Ovary (tissue), 10 donors: ENCODE measurements at places on chromosomes 4 and X. TPM values are rescaled to one million over a fixed set of nuclear protein-coding genes. Genes with fewer than 3 reads are reported as not detected.

Gene XG
- 0.98 TPM for polyA plus RNA-seq

Gene NOP14
- 18.3 TPM for polyA plus RNA-seq

Gene SMARCA5
- 21.2 TPM for polyA plus RNA-seq

Gene CT47A7
- polyA plus RNA-seq, result not detected

Gene STPG2
- 0.22 TPM for polyA plus RNA-seq

Gene H2AZ1
- 99.7 TPM for polyA plus RNA-seq

Gene PRSS12
- 1.2 TPM for polyA plus RNA-seq

Gene TMEM33
- polyA plus RNA-seq, result 8.8 TPM

Gene TRIM60
- not detected for polyA plus RNA-seq

DNA sequence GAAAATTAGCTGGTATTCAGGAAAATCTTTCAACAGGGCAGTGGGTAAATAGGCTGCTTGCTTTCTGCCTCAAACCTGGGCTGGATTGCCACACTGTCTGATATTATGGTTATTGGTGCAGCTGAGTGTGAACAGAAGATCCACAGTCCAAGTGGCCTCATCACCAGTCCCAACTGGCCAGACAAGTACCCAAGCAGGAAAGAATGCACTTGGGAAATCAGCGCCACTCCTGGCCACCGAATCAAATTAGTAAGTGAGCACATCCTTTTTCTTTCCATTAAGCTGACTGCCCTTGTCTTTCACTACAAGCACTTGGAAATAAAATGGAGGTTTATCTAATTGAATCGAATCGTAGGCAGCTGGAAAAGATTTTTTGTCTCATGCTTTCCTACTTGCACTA lies 204.7 kb downstream of the TLL1 start:
- no peak for DNase-seq
- H3K27me3 ChIP-seq, result no peaks in the 10 kb centered on the region
- H3K27ac ChIP-seq, result no peak overlapping the region
- H3K4me1 ChIP-seq, result no peaks in the 10 kb centered on the region

DNA sequence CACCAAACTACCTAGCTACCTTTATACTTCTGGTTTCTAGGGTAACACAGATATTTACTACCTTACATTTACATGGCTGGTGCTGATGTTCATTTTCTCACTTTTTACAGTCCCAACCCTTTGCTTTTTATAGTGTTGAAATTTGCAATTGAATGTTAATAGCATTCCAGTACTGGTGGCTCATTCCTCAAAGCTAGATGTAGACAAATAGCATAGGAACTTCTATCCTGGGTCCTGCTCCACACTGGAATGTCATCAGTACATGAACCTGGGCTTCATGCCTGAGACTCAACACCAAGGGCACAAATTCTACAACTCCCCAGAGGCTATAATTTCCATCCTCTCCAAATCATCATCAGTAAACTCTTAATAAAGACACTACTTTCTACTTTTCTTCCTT lies 10.3 kb upstream of the TRMT2B start:
- no peak for DNase-seq
- no peaks in the 10 kb centered on the region for H3K27me3 ChIP-seq
- no peak overlapping the region for H3K27ac ChIP-seq
- H3K36me3 ChIP-seq, result no peaks in the 10 kb centered on the region
- no peaks in the 10 kb centered on the region for H3K4me1 ChIP-seq

DNA sequence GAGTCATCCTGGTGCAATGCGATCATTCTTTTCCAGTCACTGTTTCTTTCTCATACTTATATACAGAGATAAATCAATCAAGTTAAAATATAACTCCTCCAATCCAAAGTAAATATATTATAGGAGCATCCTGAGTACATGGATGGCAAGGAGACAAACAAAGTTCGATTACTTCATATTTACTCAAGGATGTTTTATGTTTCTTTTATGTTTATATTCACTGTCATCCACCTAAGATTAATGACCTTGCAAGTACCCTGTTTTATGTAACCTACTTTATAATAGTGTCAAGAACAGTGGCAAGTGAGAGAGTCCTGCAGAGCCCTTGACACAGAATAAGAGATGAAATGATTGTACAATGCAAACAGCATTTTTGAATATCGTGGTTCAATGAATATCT lies at the start of gene UGT2B11:
Gene UGT2B11, minus strand, starts transcription at position 33 of the 400 bp plus-strand sequence. Its CDS starts 26 bp downstream, at position 7.
- H3K27ac ChIP-seq, result no peak within 1 kb of the TSS
- no peak within 1 kb of the TSS for H3K4me3 ChIP-seq
- no peaks in the 10 kb centered on the region for H3K4me1 ChIP-seq
- H3K36me3 ChIP-seq, result no peaks in the 10 kb centered on the region

- H3K36me3 ChIP-seq, result no peaks in the 10 kb centered on the region
- no peak overlapping the region for H3K27ac ChIP-seq
- no peaks in the 10 kb centered on the region for H3K4me1 ChIP-seq
- H3K27me3 ChIP-seq, result no peaks in the 10 kb centered on the region
- no peak for DNase-seq
Measured at GRCh38 chr4:99447513-99447912, 12.4 kb upstream of the ADH7 start.

GRCh38 chr4:159677521-159677920 lies 574.6 kb downstream of the RAPGEF2 start:
- no peaks in the 10 kb centered on the region for H3K4me1 ChIP-seq
- no peaks in the 10 kb centered on the region for H3K27me3 ChIP-seq
- no peak overlapping the region for H3K4me3 ChIP-seq
- no peak overlapping the region for H3K27ac ChIP-seq

DNA sequence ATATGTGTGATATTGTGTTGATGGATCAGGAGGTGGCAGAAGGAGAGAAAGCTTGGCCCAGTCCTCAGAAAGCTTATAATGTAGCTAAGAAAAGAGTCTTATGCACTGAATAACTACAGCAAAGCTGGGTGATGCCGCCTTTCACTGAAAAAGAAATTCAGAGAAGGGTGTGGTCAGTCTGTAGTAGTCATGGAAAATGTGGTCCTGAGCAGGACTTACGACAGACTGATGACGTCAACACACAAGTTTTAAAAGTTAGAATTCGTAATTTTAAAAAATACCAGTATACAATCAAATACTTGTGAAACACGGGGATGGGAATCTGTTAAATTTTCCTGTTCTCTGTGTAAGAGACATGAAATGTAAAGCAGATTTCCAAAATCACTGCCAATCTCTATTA lies 87.0 kb upstream of the RAPGEF2 start:
- H3K27me3 ChIP-seq, result no peaks in the 10 kb centered on the region
- no peak for DNase-seq
- no peak overlapping the region for H3K27ac ChIP-seq
- no peaks in the 10 kb centered on the region for H3K4me1 ChIP-seq

DNA sequence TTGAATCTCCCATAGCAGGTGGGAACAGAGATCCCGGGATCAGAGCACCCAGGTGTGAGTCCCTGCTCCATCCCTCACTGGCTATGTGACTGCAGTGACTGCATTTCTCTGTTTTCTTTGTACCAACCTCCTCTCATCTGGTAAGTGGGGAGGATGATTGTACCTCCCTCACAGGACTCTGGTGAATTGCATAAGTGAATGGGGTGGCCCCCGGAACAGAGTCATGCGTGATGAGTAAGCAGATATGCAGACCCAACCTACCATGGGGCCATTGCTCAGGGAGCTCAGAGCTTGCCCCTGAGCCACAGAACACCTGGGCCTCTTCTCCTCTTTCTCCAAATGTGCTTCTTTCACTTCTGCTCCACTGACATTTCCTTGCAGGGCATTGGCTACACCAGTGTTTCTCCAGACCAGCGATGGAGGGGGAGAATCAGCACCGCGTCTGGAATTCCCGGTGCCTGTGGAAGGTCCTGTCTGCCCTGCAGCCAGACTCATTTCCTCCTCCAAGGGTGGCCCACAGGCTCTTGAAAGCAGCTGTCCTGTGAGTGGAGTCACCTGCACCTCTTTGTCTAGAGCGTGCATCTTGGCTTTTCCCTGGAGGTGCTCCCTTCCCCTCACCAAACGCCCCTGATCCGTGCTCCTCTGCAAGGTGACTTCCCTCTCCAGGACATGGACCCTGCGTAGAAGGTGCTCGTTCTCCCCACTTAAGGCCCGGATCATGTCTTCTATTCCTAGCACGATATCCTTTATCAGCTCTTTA lies 30.0 kb downstream of the C4orf50 start:
- no peaks in the 10 kb centered on the region for H3K27me3 ChIP-seq
- DNase-seq, result peak; percentile 13
- no peaks in the 10 kb centered on the region for H3K4me1 ChIP-seq
- no peaks in the 10 kb centered on the region for H3K36me3 ChIP-seq

DNA sequence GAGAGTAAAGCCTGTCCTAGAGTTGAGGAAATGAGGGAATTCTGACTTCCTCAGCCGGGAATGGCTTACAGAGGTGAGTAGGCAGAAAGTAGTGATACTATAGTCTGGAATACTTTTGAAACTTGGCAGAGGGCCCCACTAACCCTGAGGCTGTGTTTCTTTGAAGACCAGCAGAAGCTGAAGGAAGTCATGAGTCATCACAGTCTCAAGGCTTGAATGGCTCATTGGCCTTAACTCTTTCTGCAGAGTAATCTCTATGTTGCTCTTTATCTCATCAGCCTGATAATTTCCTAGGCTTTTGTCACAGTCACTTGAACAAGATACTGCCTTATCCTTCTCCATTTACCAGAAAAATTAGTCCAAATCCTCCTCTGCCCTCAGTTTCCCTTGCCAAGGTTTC lies 80.8 kb downstream of the ANKRD50 start:
- H3K4me1 ChIP-seq, result no peaks in the 10 kb centered on the region
- no peaks in the 10 kb centered on the region for H3K36me3 ChIP-seq
- H3K4me3 ChIP-seq, result no peak overlapping the region
- H3K27me3 ChIP-seq, result no peaks in the 10 kb centered on the region

GRCh38 chrX:132409780-132410556 lies 78.9 kb downstream of the MBNL3 start:
- no peak overlapping the region for H3K27ac ChIP-seq
- no peak for DNase-seq
- H3K4me1 ChIP-seq, result no peaks in the 10 kb centered on the region
- no peaks in the 10 kb centered on the region for H3K36me3 ChIP-seq
- no peaks in the 10 kb centered on the region for H3K27me3 ChIP-seq

GRCh38 chrX:129462707-129463106 lies 60.6 kb downstream of the SMARCA1 start:
- no peaks in the 10 kb centered on the region for H3K4me1 ChIP-seq
- no peak overlapping the region for H3K27ac ChIP-seq
- H3K36me3 ChIP-seq, result no peaks in the 10 kb centered on the region
- DNase-seq, result no peak
- no peaks in the 10 kb centered on the region for H3K27me3 ChIP-seq

DNA sequence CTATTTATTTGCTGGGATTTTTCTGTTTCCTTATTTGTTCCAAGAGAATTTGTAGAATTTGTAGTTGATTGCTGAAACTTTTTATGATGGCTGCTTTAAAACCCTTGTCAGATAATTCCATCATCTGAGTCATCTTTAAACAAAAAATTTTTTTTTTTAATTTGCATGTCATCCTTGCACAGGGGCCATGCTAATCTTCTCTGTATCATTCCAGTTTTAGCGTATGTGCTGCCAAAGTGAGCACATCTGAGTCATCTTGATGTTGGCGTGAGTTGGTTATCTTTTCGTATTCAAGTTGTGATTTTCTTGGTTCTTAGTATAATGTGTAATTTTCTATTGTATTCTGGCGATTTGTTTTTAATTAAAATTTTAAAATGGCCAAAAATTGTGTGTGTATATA lies 18.7 kb upstream of the ZNF157 start:
- no peak for DNase-seq
- H3K27ac ChIP-seq, result no peak overlapping the region
- no peak overlapping the region for H3K4me3 ChIP-seq
- no peaks in the 10 kb centered on the region for H3K36me3 ChIP-seq
- no peaks in the 10 kb centered on the region for H3K4me1 ChIP-seq
- H3K27me3 ChIP-seq, result no peaks in the 10 kb centered on the region

DNA sequence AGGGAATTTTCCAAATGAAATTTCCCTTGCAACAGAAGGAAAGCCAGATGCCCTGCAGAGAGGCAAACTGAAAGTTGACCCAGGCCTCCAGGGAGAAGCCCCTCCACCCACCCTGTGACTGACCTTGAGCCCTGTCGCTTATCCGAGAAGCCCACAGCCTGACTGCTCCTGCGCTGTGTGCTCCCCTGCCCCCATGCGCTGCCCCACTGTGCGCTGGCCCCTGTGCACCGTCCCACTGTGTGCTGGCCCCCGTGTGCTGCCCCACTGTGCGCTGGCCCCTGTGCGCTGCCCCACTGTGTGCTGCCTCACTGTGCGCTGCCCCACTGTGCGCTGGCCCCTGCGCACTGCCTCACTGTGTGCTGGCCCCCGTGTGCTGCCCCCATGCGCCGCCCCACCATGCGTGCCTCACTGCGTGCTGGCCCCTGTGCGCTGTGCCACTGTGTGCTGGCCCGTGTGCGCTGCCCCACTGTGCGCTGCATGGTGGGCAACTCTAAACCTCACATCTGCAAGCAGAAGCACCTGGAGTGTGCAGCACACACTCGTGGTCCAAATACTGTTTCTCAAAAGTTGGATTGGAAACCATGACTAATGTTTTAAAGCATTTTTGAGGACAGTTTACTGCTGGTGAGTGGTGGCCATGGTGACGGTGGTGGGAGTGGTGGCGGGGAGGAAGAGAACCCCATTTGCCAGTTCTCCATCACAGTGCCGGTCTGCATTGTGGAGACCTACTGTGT lies 8.3 kb upstream of the GRPEL1 start:
- DNase-seq, result no peak
- no peaks in the 10 kb centered on the region for H3K4me1 ChIP-seq
- H3K27ac ChIP-seq, result no peak overlapping the region
- no peaks in the 10 kb centered on the region for H3K36me3 ChIP-seq

- no peak overlapping the region for H3K27ac ChIP-seq
- H3K4me3 ChIP-seq, result no peak overlapping the region
Measured at GRCh38 chr4:104941661-104942062, 205.0 kb upstream of the TET2 start.

DNA sequence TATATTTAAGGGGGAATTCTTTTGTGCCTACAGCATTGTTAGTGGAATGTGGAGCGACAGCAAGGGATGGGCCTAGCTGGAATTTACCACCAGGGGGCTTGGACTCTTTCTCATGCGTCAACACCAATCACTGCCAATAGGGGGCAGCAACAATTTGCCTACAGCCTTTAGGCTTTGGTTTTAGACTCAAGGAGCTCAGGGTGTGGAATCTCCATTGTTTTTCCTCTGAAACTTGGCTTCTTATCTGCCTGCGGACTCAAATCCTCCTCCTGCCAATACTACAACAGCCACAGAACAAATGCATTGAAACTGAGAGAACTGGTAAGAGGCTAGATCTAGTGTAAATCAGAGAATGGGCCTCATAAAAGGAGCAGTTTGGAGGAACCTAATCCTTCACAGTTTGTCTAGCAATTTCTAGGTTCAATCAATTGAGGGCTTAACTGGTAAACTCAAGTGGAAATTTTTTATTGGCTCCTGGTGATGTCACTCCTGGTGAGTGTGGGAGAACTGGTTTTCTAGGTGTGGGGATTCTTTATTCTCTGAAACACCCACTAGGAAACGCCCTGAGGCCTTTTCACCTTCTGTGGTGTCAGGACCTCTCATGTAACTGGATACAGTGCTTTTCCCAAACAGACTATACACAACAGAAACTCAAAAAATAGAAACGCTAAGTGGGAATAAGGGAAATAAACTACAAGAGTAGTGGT lies 27.9 kb upstream of the TMSB4X start:
- DNase-seq, result peak; percentile 56
- H3K4me1 ChIP-seq, result peaks cover 7% of the 10 kb centered on the region
- no peak overlapping the region for H3K27ac ChIP-seq

- no peak for DNase-seq
- H3K27me3 ChIP-seq, result no peaks in the 10 kb centered on the region
- no peaks in the 10 kb centered on the region for H3K36me3 ChIP-seq
- no peak overlapping the region for H3K27ac ChIP-seq
- H3K4me3 ChIP-seq, result no peak overlapping the region
Measured at GRCh38 chr4:82461710-82462109, 31.3 kb downstream of the ENOPH1 start.

- H3K36me3 ChIP-seq, result no peaks in the 10 kb centered on the region
- no peak for DNase-seq
- H3K4me1 ChIP-seq, result no peaks in the 10 kb centered on the region
- H3K4me3 ChIP-seq, result no peak overlapping the region
Measured at GRCh38 chr4:158710814-158711213, 12.4 kb downstream of the PPID start.
